T-helper 9 cell (primary cell): ENCODE measurements at places on chromosomes 7 and 10.

DNA sequence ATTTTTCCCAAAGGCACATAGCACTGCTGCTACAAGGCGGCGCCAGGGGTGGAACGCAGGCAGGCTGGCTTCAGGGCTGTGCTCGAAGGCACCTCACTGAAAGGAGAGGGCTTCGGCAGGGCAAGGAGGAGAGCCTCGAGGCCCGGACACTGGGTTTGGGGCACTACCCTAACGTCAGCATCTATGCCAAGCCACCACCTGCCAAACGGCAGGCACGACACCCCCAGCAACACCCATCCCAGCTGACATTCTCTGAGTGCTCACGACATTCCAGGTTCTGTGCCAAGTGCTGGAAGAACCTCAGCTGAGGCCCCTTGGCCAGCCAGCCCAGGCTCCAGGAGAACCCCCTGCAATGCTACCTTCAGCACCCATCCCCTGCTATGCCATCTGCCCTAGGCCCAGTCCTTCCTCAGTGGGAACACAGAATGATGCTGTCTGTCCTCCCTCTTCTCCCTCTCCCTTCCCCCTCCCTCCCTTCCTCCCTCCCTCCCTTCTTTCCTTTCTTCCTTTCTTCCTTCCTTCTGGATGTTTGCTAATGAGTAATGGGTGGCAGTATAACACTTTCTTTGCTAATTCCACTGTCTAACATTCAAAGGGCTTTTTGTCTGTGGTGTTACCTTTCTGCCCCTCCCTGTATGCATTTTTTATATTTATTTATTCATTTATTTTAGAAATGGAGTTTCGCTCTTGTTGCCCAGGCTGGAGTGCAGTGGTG is 24.3 kb downstream of the ZCCHC24 start:
- DNase-seq: no peak

DNA sequence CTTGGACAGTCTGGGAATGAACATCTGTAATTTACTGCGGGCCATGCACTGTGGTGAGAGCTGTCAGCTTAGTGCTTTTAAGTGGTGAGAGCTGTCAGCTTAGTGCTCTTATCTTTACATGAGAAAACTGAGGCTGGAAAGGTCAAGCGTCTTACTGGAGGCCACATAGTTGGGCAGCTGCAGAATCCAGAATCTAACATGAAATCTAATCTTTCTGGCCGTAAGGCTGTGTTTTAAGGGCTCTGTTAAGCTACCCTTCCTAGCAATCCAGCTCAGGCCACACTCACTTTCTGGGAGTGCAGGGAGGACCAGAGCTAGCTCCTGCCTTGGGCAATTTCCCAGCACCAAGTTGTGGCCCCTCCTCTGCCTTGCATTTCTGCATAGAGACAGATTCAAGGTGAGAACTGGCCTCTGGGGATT is 70.2 kb downstream of the SORCS3 start:
- DNase-seq: no peak

- DNase-seq: peak; percentile 33
These were observed 23.4 kb downstream of the MAD1L1 start for GRCh38 chr7:2209146-2209960.

DNA sequence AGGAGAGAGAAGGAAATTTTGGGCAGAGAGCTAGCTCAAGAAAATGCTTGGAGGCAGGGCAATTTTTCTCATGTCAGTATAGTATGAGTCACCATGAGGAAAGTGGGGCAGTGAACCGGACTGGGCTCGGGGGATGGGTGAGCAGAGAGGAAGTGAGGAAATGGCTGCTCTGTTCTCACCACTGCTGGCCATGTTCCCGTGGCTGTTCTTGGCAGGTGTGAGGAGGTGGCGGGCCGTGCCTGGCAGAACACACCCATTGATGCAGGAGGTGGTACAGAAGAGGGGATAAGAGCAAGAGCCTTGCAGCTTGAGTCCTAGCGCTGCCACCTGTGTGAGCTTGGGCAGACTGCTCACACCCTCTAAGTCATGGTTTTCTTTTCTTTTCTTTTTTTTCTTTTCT is 304.4 kb upstream of the LYZL1 start:
- no peak for DNase-seq

- no peak for DNase-seq
These were observed 95.0 kb downstream of the FAM53B start for GRCh38 chr10:124649214-124649613.

GRCh38 chr10:74039561-74040145 is 41.7 kb downstream of the VCL start:
- DNase-seq: no peak
